ENCODE measurements at places on chromosomes 16 and 17.

DNA sequence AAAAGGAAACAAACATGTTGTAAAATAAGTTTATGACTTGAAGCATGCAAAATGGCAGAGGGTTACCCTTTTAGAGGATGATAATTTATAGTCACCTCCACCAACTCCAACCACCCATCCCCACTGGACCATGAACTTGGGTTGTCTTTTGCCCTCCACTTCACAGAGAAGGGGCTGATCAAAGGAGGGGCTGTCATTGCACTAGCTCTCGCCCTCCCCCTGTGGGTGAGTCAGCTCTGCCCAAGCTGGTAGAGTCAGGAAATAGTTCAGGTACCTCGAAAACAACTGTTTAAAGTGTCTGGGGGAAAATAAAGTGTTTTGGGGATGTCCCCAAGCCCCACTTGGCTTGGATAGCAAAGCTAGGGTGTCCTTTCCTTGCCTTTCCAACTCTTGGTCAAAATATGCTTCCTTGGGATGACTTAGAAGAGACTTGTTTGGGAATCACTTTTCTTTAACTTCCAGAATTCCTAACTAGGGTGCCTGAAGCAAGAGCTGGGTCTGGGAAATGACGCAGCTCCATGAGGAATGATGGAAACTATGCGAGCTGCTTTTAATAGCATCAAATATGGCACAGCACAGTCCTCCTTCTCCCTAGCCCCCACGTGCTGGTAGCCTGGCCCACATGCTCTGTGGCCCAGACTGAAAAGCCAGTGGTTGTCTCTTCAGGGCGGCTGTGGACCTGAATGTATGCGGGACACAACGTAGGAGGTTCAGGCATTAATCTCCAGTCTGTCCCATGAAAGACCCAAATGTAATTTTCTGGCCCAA is 40.7 kb downstream of the TBX4 start:
- no peak for DNase-seq

DNA sequence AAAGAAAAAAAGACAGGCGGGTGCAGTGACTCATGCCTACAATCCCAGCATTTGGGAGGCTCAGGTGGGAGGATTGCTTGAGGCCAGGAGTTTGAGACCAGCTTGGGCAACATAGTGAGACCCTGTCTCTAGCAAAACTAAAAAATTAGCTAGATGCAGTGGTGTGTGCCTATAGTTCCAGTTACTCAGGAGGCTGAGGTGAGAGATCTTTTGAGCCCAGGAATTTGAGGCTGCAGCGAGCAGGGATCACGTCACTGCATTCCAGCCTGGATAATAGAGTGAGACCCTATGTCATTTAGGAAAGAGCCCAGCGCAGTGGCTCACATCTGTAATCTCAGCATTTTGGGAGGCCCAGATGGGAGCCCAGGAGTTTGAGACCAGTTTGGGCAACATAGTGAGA is 126.6 kb downstream of the CMIP start:
- no peak for DNase-seq

DNA sequence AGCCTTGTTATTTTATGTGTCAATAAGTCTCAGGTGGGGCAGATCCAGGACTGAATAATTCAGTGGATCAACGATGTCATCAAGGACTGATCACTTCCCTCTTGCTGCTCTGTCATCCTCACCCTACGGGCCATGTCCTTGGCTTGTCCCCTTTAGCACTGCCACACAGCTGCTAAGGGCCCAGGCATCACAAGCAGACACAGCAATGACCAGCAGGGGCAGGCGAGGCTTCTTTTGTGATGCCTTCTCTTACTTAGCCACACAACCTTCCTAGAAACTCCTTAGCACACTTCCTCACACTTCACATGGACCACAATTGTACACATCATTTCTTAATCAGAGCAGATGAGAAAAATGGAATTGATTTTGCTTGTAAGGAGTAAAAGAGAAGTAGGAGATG is 356.3 kb upstream of the SOX9 start:
- no peak for DNase-seq

GRCh38 chr17:43309505-43310332 is 75.9 kb upstream of the RNU2-1 start:
- DNase-seq = no peak

DNA sequence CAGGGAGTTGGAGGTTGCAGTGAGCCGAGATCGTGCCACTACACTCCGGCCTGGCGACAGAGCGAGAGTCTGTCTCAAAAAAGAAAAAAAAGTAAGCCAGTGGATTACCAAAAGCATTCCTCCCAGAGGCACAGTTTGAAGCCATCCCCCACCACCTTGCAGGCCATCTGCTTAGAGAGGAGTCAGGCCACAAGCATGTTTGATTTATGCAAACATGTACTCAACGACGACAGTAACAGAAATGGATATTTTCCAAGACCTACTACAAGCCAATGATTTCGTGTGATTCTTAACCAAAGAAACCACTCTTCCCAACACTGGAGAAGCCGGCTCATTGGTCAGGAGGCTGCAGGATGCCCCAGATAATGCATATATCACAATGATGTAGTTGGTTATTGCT is 34.8 kb downstream of the MYH13 start:
- DNase-seq = no peak

DNA sequence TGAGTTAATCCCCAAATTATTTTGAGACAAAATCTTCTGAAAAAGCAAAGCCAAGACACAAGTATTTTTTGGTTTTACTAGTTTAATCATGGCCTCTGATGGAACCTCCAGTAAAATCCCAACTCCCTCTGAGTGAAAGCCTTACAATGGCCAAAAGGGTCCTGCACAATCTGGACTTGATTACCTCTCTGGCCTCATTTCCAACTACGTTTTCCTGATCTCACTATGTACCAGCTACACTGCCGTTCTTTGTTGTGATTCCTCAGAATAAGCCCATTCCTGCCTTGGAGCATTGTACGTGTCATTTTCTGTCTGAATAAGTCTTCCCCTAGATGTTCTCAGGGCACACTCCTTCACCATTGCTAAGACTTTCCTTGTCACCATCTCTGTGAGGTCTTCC is 37.3 kb downstream of the SPOP start:
- DNase-seq = no peak

- DNase-seq = no peak
Measured at GRCh38 chr16:59593194-59593661, 859.1 kb upstream of the GOT2 start.

DNA sequence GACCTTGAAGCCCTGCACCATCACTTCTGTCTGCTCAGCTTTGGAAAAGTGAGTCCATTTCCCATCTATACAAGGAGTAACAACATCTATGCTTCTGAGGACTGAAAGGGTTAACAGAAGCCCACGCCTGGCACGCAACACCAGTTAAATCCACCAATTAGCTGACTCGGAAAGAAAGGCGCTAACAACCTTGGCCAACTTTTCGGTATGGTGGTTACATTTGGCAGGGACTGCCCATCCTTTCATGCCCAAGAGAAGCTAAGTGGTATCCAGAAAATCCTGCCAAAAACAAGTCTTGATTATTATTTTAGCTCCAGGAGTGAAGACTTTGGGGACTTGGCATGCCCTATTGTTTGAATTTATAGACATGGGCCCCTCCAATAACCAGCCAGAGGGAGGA is 202.3 kb upstream of the RPL38 start:
- DNase-seq = no peak

- no peak for DNase-seq
Measured at GRCh38 chr17:31136319-31136718, 41.5 kb downstream of the NF1 start.

DNA sequence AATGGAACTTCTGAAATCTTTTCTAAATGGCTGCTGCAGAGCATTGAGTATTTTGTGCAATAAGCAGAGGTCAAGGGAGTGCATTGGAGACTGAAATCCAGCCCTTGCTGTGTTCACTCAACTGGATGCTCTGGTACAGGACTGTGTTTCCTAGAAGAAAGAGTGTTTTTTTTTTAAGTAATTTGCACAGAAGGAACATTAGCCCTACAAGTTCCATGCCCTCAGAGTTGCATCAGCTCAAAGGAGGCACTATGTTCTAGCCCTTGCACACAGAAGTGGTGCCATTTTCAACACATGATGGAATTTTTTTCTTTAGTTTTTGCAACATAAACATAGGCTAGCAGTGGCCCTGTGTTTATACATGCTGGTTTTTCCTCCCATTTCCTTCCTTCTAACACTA is 144.1 kb upstream of the HLF start:
- no peak for DNase-seq

DNA sequence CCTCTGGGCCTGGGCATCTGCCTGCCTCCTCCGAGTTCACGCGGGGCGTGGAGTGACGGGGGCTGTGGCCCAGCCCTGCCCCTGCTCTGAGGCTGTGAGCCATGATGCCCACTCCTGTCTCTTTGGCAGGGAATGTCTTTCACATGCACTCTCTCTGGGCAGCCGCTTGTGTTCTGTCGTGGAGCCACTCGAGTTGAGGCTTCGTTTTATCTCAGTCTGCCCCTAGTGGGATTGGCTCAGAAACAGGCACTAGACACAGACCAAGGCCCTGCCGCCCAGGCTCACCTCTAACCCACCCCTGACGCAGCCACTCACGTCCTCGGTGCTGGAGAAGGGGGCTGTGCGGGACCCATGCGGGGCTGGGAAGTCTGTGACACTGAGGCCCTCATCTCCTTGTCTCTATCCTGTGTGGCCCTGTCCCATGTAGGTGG is 67.5 kb upstream of the KCTD5 start:
- no peak for DNase-seq

- DNase-seq = peak; percentile 100
Measured at GRCh38 chr16:89972244-89973234, 24.0 kb downstream of the DEF8 start.

DNA sequence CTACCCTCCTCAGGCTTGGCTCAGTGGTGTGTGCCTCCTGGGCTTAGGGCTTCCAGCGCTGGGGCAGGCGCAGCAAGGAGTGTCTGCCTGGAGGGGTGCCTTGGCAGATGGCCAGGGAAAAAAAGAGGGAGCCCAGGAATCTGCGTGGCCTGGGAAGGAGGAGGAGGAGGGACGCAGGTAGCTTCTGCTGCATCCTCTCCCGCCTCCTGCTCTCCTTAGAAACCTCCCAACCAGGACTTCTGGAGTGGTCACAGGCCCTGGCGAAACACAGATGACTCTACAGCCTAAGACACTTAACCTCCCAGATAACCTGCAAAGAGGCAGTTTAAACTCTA is 7.3 kb upstream of the BCAR1 start:
- DNase-seq = no peak

DNA sequence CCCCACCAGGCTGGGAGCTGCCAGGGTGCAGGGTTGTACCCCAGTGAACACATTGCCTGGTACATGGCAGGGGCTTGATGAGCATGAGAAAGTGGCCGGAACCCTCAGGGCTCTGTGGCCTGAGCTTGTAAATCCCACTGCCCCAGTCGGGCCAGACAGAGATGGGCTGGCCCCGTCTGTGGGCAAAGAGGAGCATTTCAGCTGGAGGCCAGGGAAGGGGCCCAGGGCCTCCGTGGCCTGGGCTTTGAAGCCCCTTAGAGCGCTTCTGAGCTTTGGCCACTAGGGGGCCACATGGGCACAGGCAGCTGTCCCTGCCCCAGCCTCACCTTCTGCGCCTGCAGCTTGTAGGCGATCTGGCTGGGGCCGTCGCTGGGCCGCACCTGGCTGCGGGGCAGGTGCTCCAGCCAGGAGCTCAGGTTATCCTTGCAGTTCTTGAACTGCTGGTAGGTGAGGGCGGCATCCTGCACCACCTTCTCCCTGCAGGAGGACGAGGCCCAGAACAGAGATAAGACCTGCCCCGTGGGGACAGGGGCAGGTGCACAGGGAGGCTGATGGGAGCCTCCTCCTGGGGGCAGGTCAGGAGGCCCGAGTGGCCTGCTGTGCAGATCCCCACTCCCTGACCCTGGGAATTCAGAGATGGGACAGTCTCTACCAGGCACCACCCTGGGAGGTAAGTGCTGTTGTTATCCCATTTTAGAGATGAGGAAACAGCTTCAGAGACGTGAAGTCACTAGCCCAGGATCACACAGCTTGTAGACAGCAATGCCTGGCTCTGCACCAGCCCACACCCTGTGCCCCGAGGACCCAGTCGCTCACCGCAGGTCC is 12.8 kb downstream of the EVPL start:
- DNase-seq = peak; percentile 98

DNA sequence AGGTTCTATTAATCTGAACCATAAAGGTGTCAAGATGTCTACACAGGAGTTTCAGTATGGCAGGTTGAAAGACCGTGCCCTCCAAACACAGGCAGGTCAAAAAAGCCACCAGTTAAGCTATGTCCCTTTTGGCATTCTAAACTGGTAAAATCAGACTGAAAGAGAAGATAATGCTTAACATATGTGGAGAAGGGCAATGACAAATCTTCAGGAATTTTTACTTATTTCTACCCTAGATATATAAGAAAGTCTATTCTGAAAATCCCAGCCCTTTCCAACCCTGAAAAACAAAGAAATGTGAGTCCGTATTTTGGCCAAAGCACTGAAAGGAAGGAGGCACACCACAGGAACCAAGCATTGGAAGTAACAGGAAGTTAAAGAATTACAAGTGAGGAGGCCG is 16.5 kb downstream of the AP1G1 start:
- DNase-seq = no peak

DNA sequence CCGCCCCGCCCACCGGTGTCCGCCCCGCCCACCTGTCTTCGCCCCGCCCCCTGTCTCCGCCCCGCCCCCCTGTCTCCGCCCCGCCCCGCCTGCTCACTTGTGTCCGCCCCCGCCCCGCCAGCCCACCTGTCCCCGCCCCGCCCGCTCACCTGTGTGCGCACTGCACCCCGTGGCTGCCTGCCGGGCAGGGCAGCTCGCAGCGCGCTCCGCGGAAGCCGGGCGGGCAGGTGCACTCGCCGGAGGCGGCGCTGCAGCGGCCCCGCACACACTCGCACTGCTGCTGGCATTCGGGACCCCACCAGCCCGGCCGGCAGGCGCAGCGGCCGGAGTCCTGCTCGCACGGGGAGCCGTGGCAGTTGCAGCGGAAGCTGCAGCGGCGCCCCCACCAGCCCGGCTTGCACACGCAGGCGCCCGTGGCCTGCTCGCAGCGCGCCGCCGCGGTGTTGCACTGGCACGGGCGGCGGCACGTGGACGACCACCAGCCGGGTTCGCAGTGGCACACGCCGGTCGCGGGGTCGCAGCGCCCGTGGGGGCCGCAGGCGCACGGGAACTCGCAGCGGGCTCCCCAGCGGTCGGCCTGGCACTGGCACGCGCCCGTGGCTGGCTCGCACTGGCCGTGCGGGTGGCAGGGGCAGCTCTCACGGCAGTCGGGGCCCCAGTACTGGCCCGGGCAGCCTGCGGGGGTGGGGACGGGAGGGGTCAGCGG is 2.1 kb downstream of the SCARF1 start:
- DNase-seq = peak; percentile 78

- no peak for DNase-seq
Measured at GRCh38 chr16:55585631-55586030, 19.1 kb downstream of the CAPNS2 start.
